ENCODE measurements at places on chromosomes 2 and 18.

- no peak for DNase-seq
Observed at GRCh38 chr2:12005886-12006681, 259.7 kb downstream of the LPIN1 start.

- no peak for DNase-seq
Observed at GRCh38 chr2:233006648-233007047, 6.4 kb downstream of the NGEF start.

DNA sequence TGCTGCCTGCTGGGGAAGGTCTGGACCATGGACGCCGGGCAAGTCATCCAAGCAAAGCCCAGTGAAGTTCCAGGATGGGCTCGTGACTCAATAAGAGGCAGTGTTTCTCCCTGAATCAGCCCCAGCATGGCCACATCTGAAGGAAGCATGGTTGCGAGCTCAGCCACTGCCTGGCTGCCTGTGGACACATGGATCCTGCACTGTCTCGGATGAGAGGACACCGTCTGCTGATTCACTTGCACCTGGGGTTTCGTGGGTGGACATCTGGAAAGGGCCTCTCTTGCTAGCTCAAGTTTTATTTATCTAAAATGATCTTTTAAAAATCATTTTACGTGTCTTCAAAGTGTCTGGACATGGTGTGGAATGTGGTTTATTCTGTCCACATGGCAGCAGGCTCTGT is 224.8 kb upstream of the FN1 start:
- DNase-seq: no peak

- DNase-seq: no peak
Observed at GRCh38 chr2:80293039-80293438, 11.5 kb downstream of the LRRTM1 start.

- DNase-seq: peak; percentile 31
Observed at GRCh38 chr2:38835015-38835601, 40.6 kb downstream of the DHX57 start.

DNA sequence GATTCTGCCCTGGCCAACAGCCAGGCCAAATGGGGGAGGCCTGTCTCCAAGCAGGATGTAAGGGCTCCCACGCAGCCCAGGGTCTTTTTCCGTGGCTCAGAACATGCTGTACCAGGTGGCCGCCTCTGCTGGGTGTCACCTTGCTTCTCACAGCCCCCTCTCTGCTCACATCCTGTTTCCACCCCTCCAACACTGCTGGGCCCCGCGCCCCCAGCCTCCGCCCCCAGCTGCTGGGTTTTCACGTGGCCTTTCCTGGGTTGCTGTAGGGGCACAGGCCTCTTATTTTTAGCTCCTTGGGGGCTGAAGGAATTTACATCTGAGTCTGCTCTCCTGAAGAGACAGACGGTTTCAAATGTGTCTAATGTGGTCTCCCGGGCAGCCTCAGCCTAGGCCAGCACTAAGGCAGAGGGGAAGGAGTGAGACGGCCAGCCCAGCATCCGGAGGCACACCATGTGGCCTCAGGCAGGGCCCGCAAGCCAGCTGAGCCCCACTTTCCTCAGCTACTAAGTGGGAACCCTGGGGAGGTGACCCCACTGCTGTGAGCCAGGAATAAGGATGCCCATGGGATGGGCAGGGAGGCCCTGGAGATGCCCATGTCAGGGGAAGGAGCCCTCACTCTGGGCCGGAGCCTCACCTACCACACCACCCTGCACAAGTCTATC is 18.7 kb upstream of the DUSP2 start:
- DNase-seq: peak; percentile 18

DNA sequence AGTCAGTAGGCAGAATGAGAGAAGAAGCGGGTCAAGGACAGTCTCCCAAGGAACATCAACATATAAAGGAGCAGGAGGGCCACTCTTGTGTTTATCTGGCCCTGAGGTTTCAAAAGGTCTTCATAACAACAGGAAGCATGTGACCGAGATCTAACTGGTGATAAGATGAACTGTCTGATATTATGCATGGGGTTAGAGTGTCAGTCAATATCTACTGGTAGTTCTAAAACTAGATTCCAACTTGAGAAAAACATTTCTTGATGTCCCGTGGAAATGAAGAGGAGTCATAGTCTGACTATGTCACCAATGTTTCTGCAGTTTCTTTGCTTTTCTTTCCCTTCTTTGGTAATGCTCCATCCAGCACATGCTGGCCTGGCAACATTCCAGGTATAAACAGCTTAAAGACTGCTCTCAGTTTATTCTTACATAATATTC is 77.5 kb upstream of the ITPRID2 start:
- DNase-seq: peak; percentile 89

DNA sequence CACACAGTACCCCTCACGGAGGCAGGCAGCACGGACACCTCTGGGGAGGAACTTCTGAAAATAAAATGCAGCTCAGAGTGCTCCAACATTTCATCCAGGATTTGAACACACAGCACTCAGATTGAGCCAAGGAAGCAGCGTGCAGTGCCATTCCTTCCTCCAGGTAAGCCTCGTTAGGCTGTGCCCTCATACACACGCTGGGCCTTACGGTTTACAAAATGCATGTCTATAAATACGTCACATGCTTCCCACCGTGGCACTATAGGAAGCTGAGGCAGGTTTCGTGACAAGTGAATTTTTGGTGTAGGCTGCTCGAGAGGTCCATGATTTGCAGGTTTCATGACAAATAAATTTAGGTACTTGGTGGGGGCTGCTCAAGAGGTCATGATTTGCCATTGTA is 131.2 kb downstream of the MYT1L start:
- no peak for DNase-seq

- no peak for DNase-seq
Observed at GRCh38 chr2:82811946-82812345, 1647.1 kb downstream of the SUCLG1 start.

GRCh38 chr2:60148716-60149115 is 404.7 kb downstream of the BCL11A start:
- no peak for DNase-seq

- DNase-seq: no peak
Observed at GRCh38 chr18:6249788-6250187, 164.9 kb downstream of the L3MBTL4 start.

DNA sequence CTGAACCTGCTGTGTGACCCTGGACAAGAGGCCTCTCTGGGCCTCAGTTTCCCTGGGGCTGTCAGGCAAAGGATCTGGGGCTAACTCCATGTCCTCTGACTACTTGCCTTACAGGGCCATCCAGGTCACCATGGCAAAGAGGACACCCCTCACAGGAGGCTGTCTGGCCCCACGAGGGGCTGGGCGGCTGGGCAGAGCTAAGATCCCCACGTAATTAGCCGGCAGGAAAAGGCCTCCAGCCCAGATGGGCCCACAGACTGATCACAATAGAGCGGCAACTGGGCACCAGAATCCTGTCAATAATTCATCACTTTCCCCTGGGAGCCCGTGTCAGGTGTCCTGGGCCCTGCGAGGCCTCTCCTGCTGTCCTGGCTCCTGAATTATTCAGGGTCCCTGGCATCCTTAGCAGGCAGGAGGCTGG is 44.8 kb upstream of the OTOF start:
- no peak for DNase-seq

Measured in fibroblast of pulmonary artery (primary cell).